COLO829 (cell line): ENCODE measurements at places on chromosomes 6 and 20.

DNA sequence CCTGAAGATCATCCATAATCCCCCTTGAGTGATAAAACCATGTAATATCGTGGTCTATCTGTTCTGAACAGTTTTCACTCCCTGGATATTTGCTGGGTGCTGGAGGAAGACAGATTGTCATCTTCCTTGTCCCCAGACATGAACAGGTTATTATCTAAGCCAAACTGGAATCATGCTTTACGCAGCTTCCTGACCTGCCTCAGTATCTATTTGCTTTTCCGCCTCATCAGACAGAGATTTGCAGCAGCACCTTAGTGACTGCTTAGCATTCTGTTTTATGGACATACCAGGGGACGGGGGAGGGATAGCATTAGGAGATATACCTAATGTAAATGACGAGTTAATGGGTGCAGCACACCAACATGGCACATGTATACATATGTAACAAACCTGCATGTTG is 124.6 kb downstream of the SLC23A2 start:
- DNase-seq: no peak

- no peak for DNase-seq
Observed at GRCh38 chr6:109628158-109629000, 62.6 kb downstream of the AK9 start.

DNA sequence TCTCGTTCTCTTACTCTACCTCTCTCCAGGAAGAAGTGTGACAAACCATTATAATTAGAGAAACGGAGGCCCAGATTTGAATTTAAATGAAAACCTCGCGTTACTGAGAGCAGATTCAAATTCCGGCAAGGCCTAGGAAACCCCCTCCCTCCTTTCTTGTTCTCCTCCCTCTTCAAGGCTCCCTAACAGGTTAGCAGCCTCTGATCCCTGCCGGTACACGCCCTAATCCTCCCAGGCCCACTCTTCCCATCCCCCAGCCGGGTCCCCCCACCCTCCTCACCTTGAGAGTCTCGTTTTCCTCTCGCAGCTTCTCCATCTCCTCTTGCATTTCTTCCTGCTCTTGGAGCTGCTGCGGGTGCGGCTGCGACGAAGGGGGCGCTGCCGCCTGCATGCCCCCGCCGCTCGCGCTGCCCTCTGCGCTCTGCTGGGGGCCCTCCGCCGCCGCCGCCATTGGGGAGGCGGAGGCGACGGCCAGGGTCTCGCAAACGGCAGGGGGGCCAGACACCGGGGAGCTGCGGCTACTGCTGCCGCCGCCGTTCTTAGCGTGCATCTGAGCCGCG is 3.8 kb downstream of the MTCL3 start:
- no peak for DNase-seq

DNA sequence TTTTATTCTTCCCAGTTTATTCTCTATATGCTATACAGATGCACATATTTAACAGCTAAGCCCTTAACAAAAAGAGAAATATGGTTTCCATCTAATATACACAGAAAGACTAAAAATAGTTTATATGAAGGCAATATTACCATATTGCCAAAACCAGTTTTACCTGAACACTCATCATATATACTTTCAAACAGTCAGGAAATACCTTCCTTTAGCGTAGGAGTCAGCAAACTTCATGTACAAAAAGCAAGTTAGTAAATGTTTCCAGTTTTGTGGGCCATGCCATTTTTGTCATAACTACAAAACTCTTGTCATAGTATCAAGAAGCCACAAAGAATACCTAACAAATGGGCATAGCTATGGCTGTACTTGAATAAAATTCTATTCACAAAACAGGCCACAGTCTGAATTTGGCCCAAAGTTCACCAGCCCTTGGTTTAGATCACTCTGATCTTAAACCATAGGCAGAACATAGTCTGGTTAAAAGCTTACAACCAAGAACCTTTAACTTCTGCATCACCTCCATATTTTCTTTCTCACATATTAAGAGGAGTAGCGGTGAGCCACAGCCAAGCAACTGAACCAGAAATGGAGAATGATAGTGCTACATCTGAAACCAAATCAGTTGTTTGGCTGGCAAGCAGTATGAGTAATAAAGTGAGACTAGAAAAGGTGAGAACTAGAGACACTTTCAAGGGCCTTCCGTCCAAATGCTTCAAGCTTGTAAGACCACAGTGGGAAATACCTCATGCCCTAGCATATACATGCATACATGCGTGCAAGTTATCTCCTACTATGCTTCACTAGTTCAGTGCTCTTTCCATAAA is 116.6 kb downstream of the PTPRK start:
- no peak for DNase-seq

GRCh38 chr20:35117196-35117595 is 24.6 kb upstream of the TRPC4AP start:
- no peak for DNase-seq

- DNase-seq: no peak
Observed at GRCh38 chr6:168943231-168943905, 310.3 kb downstream of the THBS2 start.
